ENCODE measurements at places on chromosomes 7 and 10. TPM values are rescaled to one million over a fixed set of nuclear protein-coding genes. Genes with fewer than 3 reads are reported as not detected.

The TSPAN12 gene
- total RNA-seq, result 53.9 TPM

The CYTH3 gene
- 46.0 TPM for total RNA-seq

The PRR15 gene
- total RNA-seq, result 0.31 TPM

The DPYSL4 gene
- 2.2 TPM for total RNA-seq

DNA sequence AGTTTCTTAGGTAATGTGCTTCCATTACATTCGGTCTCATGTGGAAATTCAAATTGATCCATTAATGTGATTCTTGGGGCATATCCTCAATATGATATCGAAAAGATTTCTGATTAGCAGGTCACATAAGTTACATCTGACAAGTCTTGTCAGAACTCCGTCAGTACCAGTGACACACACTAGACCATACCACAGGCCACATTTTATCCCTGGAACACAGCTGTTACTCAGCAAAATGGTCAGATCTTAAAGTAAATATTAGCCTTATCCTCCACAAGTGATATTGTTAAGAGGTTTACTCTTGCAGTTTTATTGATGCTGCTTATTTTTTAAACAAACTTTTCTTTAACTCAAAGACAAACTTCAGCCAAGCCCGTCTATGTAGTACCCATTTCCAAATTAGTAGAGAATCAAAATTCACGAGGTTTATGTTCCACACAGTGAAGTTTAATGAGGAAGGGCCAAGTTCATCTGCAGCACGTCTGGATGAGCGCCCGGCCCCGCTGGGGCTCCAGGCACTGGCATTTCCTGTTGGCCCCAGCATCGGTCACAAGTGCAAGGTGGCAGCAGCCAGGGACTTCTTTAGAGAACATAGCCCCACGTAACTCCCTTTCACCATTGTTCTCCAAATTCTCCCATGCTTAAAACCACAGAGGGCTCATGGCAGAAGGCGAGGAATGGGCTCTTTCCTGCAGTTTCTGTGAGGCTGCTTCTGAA is 132.2 kb downstream of the VIPR2 start:
- DNase-seq, result peak; percentile 35

DNA sequence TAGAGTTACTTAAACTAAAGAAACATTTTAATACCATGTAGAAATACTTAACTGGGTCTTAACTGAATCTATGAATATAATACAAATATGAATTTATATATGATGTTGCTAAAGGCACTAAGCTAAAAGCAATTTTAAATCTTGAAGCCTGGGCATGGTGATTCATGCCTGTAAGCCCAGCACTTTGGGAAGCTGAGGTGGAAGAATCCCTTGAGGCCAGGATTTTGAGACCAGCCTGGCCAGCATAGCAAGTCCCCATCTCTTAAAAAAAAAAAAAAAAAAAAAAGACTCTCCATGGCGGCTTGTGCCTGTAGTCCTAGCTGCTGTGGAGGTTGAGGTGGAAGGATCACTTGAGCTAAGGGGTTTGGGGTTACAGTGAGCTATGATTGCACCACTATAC is 95.3 kb downstream of the CCSER2 start:
- no peak for DNase-seq

DNA sequence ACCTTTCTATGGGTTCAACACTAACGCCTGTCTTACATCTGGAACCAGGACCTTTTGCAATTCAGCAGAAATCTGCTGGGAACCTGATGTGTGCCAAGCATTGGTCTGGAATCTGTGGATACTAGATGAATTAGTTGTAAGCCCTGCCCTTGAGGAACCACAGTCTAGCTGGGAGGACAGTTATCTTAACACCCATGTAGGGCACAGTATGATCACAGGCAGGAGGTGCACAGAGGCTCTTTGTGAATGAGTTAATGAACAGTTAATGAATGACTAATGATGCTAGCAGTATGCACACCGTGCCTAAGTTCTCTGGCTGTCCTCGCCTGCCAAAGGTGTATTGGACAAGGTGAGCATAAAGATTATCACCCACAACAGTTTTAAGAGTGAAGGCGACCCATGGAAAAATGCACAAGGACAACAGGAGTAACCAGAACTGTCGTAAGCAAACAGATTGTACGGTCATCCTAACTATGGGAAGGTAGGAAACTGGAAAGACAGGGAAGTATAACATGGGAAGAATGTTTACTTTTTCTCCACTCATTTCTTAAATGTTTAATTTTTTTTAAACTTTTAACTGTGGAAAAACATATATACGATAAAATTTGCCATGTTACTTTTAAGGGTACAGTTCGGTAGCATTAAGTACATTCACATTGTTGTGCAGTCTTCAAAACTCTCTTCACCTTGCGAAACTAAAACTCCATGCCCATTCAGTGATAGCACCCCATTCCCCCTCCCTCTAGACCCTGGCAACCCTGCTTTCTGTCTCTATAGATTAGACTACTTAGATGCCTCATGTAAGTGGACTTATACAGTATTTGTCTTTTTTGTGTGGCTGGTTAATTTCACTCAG is 139.9 kb downstream of the CXCL12 start:
- no peak for DNase-seq

GRCh38 chr7:11237742-11238141 is 264.1 kb downstream of the PHF14 start:
- DNase-seq, result no peak

DNA sequence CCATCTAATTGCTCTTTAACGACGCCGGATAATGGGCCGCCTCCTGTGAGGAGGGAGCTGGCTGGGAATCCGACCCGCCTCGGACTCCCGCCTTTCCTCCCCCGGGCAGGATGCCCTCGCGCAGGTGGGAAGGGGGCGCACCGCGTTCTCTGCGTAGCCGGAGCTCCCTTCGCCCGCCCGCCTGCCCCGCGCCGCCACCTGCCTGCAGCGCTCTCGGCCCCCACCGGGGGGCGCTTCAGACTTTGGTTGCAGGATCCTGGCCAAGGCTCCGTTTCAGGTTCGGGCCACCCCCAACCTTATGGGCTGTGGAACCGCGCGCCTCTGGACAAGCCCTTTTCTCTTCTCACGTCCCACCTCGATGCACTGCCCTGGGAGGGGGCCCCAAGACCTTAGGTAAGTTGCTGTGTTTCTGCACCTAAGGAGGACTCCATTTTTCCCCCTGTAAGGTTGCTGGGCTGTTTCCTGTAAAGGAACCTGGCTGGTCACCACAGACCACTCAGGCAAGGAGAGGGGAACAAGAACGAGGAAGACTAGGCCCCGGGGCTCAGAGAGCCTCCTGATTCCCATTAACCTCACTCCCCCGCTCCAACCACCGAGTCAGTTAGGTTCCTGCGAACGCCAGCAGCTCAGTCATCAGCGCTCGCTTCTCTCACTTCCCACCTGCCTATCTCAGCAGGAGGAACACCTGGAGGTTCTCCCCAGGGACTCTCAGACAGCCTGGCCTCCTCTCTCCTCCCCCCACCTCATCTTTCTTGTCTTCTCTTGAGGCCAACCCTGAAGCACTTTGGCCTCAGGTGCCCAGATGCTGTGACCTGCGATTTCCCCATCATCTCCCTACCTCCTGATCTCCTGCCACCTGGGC is 11.3 kb upstream of the KAZALD1 start:
- DNase-seq, result peak; percentile 60

DNA sequence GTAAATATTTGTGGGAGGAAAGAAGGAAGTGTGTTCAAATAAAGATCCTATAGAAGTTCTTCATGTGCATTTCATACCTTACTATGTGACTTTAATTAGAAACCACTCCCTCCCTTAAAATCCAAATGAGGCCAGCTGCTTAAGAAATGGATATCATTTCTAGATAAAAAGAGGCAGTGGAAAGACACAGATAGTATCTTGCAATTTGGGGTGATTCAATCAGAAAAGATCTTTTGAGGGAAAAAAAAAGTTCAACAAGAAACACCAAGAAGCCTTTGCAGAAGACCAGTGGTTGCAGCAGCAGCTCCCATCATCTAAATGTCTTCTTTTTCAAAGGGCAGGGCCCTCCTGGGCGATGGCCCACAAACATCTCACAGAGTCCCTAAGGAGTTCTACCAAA is 200.1 kb downstream of the LRRN3 start:
- DNase-seq, result no peak

- DNase-seq, result peak; percentile 73
These were observed 32.2 kb downstream of the FOXL3 start for GRCh38 chr7:322111-322671.

DNA sequence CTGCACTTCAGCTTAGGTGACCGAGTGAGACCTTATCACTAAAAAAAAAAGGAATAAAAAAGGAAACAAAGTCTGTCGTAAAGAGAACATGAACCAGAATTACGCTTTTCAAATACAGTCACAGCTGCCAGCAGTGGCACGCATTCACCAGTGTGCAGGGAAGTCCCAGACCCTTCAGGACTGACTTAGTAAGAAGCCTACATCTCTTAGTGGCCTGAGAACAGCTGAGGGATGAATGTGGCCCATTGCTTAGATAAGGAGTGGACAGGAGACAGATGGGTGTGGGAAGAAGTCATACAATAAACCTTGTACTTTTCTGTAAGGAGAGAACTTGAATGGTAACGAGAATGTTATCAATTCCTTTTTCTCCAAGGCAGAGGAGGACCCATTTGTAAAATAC is 178.5 kb downstream of the JCAD start:
- peak; percentile 15 for DNase-seq

DNA sequence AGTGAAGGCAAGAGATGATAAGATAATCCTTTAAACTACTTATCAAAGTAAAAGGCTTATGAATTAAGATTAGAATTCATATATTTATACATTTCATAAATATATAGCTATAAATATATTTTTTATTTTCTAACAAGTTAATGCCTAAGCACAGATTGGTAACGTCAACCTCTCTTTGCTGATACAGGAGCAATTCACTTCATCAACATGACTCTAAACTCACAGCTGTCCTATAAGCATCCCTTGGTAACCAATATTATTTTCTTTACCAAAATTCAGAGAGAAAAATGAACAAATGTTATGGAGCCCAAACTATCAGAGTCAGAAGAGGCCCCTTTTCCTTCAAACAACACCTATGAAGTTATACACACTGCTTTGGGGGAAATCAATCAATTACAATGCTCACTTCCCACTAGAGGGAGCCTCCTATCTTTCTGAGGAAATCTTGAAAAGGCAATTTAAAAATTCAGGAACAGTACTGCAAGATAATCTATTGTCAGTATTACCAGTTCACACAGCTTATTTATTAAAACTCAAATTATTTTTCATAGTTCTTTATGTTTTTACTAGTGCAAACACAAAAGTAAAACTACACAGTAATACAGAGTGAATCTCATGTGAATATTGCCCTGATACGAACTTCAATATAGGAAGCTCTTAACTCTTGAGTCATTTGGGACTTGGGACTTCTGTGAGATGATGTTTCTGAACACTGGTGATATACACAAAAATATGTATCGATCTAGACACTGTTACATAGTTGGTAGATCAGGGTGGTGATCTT is 51.0 kb upstream of the NOBOX start:
- no peak for DNase-seq

GRCh38 chr10:129090618-129091366 is 376.2 kb upstream of the MGMT start:
- no peak for DNase-seq

- peak; percentile 98 for DNase-seq
These were observed 147.1 kb downstream of the RNF216 start for GRCh38 chr7:5634107-5634950.

DNA sequence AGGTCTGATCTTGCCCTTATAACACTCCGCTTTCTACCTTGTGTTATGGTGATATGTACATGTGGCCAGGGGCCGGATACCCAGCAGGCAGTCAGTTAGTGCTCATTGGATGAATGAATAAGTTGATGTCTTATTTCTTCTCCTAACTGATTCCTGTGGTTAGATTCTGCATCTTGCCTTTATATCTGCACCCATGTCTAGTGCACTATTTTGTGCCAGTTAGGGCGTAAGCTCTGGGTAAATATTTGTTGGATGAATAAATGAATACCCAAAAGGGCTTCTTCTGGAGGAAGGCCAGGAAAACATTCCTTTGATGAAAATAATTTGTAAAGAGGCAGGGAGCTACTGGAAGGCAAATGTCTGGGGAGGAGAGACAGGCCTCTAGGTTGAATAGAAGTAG is 148.2 kb downstream of the CHN2 start:
- DNase-seq, result no peak

DNA sequence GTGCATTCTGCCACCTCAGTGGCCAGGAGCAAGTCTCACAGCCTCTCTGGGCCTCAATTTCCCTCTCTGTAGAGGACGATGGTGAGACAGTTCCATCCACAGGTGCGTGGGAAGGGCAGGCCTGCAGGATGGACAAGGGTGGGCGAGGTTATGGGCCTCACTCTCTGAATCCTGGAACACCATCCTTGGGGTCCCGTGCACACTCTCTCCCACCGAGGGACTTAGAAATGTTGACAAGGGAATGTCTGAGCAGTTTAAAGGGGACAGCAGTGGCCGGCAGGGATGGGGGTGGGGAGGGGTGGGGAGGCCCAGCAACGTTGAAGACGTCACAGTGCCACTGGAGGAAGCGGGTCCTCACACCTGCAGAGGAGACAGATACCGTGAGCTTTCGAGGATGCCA is 111.5 kb downstream of the FOXL3 start:
- DNase-seq, result no peak

- DNase-seq, result no peak
These were observed 78.1 kb downstream of the ARL4A start for GRCh38 chr7:12765431-12766100.

DNA sequence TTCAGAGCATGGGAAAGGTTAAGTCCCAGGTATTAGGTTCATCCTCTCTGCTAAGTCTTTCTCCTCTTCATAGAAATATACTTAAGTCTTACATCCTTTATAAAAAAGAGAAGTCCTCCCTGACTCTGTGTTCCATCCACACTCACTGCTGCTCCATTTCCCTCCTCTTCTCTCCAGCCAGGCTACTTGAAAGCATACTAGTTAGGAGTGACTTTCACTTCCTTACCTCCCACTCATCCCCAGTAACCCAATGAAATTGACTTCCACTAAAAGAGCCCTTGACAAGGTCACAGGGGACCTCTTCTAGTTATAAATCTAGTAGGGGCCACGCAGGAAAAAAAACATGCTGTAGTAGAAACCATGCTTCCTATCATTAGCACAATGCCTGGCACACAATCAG is 133.1 kb upstream of the AGK start:
- no peak for DNase-seq

DNA sequence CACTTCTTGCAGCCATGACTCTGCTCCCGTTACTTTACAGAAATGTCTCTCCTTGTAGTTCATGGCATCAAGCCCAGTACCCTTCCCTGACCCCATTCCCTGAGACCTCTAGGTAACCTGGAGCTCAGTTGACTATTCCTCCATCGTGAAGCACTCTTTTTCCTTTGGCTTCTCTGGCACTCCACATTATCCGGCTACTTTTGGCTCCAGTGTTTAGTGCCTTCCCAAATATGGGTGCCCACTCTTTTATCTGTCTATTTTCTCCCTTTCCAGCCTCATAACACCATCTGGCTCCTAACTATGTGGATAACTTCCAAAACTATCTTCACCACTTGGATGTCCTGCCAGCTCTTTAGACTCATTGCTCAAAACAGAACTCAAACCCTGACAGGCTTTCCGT is 744.7 kb upstream of the GALNT17 start:
- DNase-seq, result no peak

GRCh38 chr7:159038066-159038465 is 106.6 kb downstream of the VIPR2 start:
- no peak for DNase-seq

DNA sequence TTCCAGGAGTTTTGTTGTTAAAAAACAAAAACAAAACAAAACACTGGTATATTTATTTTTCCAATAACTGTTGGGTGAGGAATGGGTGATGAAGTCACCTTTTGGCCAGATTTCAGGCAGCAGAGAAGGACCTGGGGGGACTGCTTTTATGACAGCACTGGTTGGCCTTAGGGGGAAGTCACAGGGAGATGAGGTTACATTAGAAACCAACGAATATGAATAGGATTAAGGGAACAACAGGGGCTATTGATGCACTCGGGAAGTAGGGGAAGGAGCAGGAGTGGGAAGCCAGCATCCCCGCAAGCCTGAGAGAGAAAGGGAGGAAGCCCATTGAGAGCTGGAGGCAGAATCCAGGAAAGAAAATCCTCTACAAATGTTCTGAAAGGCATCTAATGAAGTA is 958.4 kb downstream of the TYW1 start:
- DNase-seq, result peak; percentile 77
